ENCODE measurements at places on chromosomes 2 and 18.

DNA sequence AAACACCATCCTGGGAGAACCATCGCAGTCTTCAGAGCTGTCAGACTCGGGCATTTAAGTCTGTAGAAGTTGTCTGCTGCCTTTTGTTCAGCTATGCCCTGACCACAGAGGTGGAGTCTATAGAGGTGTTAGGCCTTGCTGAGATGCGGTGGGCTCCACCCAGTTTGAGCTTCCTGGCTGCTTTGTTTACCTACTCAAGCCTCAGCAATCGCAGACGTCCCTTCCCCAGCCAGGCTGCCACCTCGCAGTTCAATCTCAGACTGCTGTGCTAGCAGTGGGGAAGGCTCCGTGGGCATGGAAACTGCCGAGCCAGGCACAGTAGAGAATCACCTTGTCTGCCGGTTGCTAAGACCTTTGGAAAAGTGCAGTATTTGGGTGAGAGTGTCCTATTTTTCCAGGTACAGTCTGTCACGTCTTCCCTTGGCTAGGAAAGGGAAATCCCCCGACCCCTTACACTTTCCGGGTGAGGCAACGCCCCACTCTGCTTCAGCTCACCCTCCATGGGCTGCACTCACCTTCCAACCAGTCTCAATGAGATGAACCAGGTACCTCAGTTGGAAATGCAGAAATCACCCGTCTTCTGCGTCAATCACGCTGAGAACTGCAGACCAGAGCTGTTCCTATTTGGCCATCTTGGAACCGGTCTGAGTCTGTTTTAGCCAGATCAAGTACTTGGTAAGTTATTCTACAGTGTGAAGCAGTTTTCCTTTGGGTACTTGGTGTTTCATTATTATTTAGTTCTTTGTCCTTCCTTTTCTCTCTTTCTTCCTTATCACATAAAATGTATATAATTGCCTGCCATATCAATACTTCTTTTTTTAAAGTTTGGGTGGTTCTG lies 71.5 kb downstream of the CDC42EP3 start:
- DNase-seq = peak; percentile 39

GRCh38 chr2:152542995-152543481 lies 174.2 kb downstream of the PRPF40A start:
- DNase-seq = no peak

- DNase-seq = no peak
These were observed 6.4 kb upstream of the NLRC4 start for GRCh38 chr2:32271063-32271462.

DNA sequence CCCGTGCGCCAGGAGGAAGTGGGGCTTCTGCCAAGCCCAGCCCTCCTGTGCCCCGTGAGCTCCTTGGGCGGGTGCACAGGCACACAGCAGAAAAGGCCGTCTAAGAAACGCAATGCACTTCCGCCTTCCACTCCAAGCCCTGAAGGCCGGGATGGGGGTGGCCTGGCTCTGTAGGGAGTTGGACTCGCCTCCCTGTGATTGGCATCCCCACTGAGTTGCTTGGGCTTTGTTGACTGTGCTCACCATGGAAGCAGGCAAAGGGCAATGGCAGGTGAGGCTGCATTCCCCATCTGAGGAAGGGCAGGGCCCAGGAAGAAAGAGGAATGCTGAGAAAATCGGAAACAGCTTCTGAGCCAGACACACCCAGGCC lies 66.8 kb downstream of the CRACDL start:
- DNase-seq = no peak

DNA sequence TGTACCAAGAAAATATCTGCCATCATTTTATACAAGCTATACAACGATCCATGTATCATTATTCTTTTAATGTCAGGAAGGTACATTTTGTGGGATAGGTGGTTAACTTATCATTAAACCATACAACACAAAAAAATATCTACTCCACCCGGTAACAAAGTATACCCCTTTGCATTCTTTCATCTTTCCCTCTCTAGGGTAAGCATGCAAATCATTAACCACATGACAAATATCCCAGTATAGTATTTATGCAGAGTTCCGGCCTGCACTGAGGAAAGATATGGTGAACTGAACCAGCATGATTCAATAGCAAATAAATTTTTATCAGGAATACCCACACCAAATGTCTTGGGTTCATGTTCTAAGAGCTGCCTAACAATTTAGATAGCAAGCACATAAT lies 22.5 kb upstream of the SULT1C2 start:
- no peak for DNase-seq

GRCh38 chr2:10546975-10547391 lies 98.9 kb upstream of the ODC1 start:
- DNase-seq = no peak

- DNase-seq = no peak
These were observed 5.9 kb upstream of the KCNF1 start for GRCh38 chr2:10905862-10906143.

DNA sequence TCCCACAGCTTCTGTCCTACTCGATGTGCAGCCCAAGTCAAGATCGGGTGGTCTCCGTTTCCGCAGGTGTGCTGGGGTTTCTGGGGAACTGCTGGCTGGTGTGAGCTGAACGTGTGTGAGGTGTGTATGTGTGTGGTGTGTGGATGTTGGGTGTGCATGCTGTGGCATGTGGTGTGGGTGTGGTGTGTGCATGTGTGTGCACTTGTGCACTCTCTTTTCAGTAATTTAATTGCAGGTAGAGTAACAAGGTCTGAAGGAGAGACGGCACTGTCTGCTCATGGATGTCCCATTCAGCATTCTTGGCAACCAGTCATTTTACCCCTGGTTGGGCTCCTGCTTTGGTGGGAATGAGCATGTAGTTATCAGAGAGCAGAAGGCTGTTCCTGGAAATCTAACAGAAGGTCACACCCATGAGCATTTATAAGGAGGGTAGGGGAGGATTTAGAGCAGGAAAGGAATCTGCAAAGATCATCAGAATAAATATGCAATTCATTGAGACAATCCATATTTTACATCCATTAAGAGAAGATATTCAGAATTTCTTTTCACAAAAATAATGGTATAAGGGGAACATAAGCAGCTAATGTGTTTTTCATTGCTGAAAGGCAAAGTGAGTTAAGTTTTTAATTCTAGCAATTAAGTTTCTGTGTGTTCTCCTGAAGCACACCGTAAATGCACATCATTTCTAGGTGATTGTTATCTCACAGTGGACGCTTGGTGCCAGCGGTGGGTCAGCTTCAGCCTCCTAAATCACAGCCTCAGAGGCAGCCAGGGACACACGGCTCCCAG lies 60.7 kb downstream of the ADI1 start:
- no peak for DNase-seq

GRCh38 chr2:48939232-48939631 lies 183.7 kb upstream of the LHCGR start:
- no peak for DNase-seq
